Muscle of leg (tissue), 16 donors: ENCODE measurements at places on chromosomes 2 and 18. TPM values are rescaled to one million over a fixed set of nuclear protein-coding genes. Genes with fewer than 3 reads are reported as not detected.
A peak's percentile ranks its signal among the peaks of the same experiment; 100 is the strongest.

GRCh38 chr18:56028514-56028913 is 440.5 kb upstream of the TCF4 start:
- no peak overlapping the region for H3K4me3 ChIP-seq
- H3K27me3 ChIP-seq, result no peaks in the 10 kb centered on the region
- H3K36me3 ChIP-seq, result no peaks in the 10 kb centered on the region
- no peak overlapping the region for H3K27ac ChIP-seq

DNA sequence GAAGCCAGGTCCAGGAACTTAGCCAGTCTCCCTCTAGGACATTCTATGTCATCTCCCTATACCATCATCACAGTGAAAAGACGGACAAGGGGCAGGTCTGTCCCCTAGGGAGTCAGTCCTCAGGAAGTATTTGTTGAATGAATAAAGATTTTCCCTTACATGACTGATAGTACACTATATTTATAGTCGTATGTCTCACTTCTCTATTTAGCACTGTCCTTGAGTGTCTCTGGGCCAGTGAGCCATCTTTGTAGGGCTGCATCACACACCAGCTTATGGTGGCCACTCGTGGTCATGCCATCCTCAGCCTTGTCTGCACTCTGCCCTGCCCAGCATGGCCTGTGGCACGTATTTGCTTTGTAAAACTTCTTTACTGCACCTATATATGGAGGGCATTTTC is 25.8 kb downstream of the PTPN18 start:
- H3K27ac ChIP-seq, result no peak overlapping the region
- H3K4me1 ChIP-seq, result peaks cover 3% of the 10 kb centered on the region
- no peaks in the 10 kb centered on the region for H3K27me3 ChIP-seq
- no peak for DNase-seq
- H3K4me3 ChIP-seq, result no peak overlapping the region

DNA sequence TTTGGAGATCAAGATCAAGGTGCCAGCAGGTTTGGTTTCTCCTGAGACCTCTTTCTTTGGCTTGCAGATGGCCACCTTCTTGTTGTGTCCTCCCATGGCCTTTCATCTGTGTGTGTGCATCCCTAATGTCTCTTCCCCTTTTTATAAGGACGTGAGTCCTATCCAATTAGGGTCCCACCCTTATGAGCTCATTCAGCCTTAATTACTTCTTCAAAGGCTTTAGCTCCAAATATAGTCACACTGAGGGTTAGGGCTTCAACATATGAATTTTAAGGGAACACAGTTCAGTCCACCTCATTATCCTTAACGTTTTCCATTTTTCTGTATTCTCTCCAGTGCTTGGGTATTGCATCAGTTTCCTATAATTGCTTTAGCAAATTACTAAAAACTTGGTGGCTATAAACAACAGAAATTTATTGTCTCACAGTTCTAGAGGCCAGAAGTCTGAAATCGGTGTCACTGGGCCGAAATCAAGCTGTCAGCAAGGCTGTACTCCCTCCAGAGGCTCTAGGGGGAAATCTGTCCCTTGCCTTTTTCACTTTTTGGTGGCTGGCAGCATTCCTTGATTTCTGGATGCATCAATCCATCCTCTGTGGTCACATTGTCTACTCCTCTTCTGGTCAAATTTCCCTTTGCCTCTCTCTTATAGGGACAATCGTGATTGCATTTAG is 34.1 kb downstream of the CDC42EP3 start:
- H3K27me3 ChIP-seq, result no peaks in the 10 kb centered on the region
- H3K4me1 ChIP-seq, result peaks cover 9% of the 10 kb centered on the region
- H3K27ac ChIP-seq, result no peak overlapping the region
- no peak for DNase-seq

- no peaks in the 10 kb centered on the region for H3K36me3 ChIP-seq
- no peak overlapping the region for H3K4me3 ChIP-seq
- peaks cover 2% of the 10 kb centered on the region for H3K27me3 ChIP-seq
- H3K27ac ChIP-seq, result no peak overlapping the region
Measured at GRCh38 chr18:77366067-77366719, 116.5 kb downstream of the GALR1 start.

GRCh38 chr2:105569606-105570005 is 170.8 kb upstream of the FHL2 start:
- H3K27ac ChIP-seq, result no peak overlapping the region
- no peaks in the 10 kb centered on the region for H3K36me3 ChIP-seq

DNA sequence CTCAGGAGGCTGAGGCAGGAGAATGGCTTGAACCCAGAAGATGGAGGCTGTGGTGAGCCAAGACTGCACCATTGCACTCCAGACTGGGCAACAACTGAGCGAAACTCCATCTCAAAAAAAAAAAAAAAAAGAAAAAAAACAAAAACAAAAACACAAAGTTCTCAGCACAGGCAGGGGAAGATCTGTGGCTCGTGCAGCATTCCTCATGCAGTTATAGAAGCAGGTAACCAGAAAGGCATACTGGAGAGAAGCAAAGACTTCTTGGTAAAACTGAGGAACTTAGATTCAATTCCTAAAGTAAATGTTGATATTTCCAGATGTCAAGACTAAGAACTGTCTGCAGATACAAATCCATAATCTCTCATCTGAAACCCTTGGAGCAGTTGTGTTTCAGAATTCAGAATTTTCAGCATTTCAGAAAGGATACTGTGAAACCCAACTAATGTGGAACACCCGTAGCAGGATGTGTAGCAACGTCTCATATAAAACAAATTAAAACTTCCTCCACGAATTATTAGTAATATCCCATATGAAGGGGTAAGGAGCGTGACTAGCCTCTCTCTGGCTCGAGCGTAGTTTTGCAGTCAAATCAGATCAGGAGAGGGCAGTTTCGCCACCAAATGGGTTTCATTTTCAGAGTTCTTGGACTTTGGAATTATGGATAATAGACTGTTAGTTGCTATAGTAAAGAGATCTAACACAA is 13.2 kb upstream of the SLC25A52 start:
- H3K27me3 ChIP-seq, result no peaks in the 10 kb centered on the region
- no peaks in the 10 kb centered on the region for H3K4me1 ChIP-seq
- DNase-seq, result no peak
- H3K4me3 ChIP-seq, result no peak overlapping the region

Gene ITPRIPL1
- 4.4 TPM for total RNA-seq

Gene EPB41L3
- total RNA-seq, result 80.6 TPM

GRCh38 chr18:10285283-10285640 is 169.2 kb upstream of the APCDD1 start:
- no peaks in the 10 kb centered on the region for H3K36me3 ChIP-seq
- peaks cover 20% of the 10 kb centered on the region for H3K4me1 ChIP-seq
- peak overlapping the region; percentile 42 for H3K27ac ChIP-seq
- no peaks in the 10 kb centered on the region for H3K27me3 ChIP-seq
- peak; percentile 60 for DNase-seq

Gene ITM2C
- total RNA-seq, result 101 TPM

Gene RPL37A
- total RNA-seq, result 12,065 TPM

GRCh38 chr2:26587994-26588393 is 53.2 kb downstream of the CIB4 start:
- H3K4me3 ChIP-seq, result no peak overlapping the region
- no peak overlapping the region for H3K27ac ChIP-seq
- peaks cover 49% of the 10 kb centered on the region for H3K27me3 ChIP-seq

DNA sequence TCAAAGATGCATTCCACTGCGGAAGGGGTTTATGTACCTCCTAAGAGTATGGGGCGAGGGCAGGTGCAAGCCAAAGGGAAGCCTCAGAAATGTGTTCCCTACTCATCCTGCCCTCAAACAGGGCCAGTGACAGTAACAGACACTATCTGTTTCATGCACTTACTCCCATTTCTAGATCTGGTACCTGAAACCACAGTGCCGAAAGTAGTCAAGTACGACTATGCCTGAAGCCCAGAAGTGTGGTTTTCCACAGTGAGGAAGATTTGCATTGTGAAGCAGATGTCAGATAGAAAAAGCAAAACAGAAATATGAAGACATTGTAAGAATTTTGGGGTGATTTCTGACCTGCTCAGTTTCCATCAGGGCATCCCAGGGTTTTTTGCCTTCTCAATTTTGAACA is 748.7 kb downstream of the RNF144A start:
- no peak overlapping the region for H3K4me3 ChIP-seq
- no peaks in the 10 kb centered on the region for H3K27me3 ChIP-seq
- H3K36me3 ChIP-seq, result no peaks in the 10 kb centered on the region
- no peak overlapping the region for H3K27ac ChIP-seq
- DNase-seq, result no peak

DNA sequence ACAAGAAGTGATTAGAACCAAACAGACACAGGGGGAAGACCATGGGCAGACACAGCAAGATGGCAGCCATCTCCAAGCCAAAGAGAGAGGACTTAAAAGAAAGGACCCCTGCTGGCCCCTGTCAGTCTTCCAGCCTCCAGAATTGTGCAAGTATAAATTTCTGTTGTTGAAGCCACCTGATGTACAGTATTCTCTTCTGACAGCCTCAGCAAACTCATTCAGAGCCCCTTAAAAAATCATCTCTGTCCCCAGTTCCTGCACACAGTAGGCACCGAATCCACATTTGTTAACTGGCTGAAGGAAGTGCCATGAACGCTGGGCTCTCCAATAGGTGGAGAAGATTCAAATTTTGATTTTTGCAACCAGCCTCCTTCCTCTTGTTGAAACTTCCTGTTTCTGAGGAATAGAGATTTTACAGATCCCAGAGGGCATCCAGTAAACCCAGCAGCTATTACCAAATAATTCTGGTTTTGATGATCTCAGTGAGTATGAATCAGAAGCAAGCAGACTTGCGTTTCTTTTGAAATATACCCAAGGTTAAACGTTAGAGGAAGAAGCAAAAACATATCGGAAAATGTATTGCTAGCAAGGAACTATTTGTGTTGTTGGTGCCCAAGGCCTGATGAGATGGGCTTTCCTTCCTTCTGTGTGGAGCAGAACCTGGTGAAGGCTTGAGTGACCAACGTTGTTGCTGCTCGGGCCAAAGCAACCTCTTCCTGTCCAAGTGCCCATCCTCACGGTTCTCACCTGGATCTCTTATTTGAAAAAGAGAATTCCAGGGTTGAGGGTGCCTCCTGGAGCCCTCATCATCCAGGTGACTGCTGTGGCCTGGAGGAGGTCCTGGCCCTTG is 47.7 kb upstream of the PLB1 start:
- no peak overlapping the region for H3K27ac ChIP-seq
- no peaks in the 10 kb centered on the region for H3K36me3 ChIP-seq
- H3K4me1 ChIP-seq, result peaks cover 5% of the 10 kb centered on the region
- DNase-seq, result peak; percentile 24

- H3K36me3 ChIP-seq, result no peaks in the 10 kb centered on the region
- peaks cover 5% of the 10 kb centered on the region for H3K4me1 ChIP-seq
- no peak for DNase-seq
- H3K4me3 ChIP-seq, result no peak overlapping the region
Measured at GRCh38 chr2:215866606-215867005, 146.7 kb downstream of the MREG start.

Gene SEMA4F
- 2.8 TPM for total RNA-seq
